ENCODE measurements at places on chromosomes 5 and 9.
A peak's percentile ranks its signal among the peaks of the same experiment; 100 is the strongest.

DNA sequence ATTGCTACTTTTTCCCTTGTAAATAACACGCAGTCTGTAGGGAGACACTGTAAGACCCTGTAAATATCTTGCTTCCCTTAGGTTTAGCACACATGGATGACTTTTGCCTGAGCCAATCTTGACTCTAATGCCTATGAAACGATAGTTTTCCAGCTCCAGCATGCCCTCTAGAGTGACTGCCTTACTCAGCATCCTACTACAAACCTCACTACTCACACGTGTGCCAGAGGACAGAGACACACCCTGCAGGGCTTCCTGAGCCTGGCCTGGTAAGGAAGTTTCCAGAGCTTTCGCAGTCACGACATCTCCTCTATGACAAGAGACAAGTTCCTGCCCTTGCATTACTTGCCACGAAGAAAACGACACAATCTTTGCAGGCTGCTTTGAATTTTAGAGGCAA is 138.1 kb downstream of the ATPSCKMT start:
- no peak for DNase-seq

DNA sequence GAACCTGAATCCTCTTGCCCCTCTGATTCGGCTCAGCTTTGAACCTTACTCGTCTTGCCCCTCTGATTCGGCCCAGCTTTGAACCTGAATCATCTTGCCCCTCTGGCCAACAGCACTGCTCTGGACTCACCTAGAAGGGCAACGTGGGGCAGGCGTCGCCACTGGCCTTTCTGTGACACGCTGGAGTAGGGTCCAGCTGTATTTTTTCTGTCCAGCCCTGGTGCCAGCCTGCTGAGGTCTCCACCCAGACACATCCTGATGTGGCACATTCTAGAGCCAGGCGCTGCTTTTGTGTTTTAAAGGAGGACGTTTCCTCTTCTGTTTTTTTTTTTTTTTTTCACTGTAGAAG is 15.2 kb upstream of the CPEB4 start:
- no peak for DNase-seq

- no peak for DNase-seq
Measured at GRCh38 chr9:110880189-110880588, 158.1 kb downstream of the LPAR1 start.

- no peak for DNase-seq
Measured at GRCh38 chr9:21624675-21625644, 142.8 kb upstream of the IFNE start.

GRCh38 chr5:147658293-147658932 is 124.1 kb downstream of the JAKMIP2 start:
- DNase-seq, result no peak

DNA sequence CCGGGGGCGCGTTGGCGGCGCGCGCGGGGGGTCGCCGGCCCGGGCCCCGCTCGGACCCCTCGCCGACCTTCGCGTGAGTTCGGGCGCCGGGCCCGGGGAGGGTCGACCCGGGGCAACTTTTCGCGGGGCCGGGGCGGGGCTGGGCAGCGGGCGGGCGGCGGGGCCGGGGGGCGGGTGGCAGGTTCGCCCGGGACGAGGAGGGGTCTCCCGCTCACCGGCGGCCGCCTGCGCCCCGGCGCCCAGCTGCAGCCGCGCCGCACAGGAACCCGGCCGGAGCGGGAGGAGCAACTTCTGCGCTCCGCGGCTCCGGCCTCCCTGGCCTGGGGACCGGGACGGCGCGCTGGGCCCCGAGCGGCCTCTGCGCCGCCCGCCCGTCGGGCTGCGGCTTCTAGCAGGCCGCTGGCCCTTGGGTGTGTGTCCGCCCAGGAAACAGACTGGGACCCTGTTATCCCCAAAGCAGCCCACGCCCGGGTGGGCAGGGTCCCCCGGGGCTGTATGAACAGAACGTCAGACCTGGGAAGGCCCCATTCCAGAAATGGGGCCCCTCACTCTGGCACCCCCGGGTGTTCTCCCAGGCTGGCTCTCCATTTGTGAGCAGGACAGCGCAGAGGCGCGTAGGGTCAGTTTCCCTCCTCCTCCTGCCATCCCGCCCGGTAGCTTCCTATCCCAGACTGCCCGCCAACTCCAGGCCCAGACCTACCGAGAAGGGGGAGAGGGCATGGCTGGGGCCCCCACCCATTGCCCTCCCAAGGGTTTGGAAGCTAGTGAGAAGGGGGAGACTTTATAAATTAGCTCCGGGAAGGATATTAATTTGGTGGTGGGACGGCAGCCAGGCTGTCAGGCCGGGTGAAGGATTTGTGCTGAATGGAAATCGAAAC is 708 bp downstream of the RXRA start:
- no peak for DNase-seq

- DNase-seq, result no peak
Measured at GRCh38 chr9:98191671-98192502, 550 bp downstream of the CORO2A start.

- no peak for DNase-seq
Measured at GRCh38 chr5:86155796-86156195, 461.9 kb upstream of the COX7C start.

GRCh38 chr9:19976226-19976625 is 187.4 kb upstream of the SLC24A2 start:
- DNase-seq, result no peak

DNA sequence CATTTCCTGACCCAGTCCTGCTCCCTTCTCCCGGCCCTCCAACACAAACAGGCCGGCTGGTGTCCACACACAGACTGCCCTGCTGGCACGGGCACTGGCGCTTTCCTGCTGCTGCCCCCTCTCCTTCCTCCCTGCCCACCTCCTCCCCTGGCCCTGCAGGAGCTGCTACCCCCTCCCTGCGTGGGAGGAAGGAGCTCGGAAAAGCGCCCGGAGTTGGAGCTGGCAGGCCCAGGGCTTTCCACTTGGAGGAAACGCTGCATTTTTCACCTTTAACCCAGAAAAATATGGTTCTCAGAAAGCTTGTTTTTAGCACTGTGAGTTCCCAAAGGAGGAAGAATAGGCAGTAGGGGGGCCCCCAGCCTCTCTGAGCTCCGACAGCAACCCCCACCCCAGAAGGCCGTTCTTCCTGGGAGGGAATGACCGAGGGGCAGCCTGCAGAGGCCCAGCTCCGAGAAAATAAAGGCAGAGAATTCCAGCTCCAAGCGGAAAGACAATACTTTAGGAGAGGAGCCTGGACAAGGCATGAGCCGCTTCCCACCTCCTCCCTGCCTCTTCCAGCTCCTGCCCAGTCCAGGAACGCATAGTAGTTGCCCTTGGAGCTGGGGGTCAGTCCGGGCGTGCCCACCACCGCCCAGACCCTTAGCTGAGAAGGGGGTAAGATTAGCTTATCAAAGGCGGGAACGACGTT is 88.9 kb downstream of the LIFR start:
- DNase-seq, result no peak

- no peak for DNase-seq
Measured at GRCh38 chr5:160523502-160524163, 102.0 kb downstream of the PTTG1 start.

DNA sequence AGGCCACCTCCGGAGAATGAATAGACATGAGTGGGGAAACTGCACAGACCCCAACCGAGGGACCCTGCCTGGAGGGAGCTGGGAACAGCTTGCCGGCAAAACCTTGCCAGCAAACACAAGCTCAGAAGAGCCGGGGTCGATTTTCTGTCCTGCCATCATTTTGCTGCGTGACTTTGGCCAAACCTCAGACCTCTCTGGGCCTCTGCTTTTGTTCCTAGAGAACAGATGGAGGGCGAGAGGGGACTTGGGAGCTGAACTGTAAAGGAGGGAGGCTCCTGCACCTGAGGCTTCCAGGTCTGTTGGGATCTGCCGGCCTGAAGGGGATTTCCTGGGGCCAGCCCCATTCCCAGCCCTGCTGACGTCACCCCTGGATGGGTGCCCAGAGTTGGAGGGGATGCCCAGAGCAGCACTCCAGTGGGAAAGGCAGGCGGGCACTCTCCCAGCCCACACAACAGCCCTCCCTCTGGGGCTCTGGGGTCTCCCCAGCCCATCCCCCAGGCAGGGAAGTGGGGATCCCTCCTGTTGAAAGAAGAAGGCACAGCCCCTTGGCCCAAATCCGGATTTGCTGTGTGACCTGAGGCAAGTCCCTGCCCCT is 40.4 kb upstream of the SYNPO start:
- no peak for DNase-seq

GRCh38 chr9:127598839-127599549 is 13.1 kb upstream of the STXBP1 start:
- no peak for DNase-seq

GRCh38 chr5:146877783-146878475 is 628 bp downstream of the PPP2R2B start:
- no peak for DNase-seq

DNA sequence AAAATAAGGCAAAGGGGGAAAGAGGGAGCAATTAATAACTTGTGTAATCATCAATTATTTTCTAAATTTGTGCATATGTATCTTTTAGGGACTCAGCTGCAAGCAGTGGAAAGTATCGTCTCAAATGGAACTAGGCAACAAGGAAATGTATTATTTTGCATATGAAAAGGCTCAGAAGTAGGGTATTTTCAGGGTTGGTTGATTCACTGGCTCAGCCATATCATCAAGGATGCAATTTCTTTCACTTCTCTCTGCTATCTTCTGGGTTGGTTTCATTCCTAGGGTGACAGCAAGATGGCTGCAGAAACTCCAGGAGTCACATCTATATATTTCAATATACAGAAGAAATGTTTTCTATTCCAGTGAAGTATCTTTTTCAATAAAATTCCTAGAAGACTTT is 509.8 kb downstream of the DMAC1 start:
- DNase-seq, result no peak

DNA sequence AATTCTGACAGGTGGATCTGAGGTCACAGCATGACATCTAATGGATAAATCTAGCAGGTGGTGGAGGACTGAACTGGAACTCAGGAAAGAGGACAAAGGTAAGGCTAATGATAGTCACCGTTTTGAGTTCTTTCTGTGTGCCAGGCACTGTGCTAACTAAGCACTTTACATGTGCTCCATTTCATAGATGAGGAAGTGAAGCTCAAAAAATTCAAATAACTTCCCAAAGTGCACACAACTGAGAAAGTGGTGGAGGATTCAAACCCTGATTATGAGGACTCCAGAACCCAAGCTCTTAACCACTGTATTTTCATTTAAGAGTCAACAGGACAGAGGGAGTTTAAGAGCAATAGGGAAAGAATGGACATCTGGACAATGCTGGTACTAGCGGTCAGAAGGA is 7.1 kb upstream of the DELE1 start:
- DNase-seq, result no peak

GRCh38 chr5:9549941-9550340 is 4.1 kb upstream of the SEMA5A start:
- no peak for DNase-seq

DNA sequence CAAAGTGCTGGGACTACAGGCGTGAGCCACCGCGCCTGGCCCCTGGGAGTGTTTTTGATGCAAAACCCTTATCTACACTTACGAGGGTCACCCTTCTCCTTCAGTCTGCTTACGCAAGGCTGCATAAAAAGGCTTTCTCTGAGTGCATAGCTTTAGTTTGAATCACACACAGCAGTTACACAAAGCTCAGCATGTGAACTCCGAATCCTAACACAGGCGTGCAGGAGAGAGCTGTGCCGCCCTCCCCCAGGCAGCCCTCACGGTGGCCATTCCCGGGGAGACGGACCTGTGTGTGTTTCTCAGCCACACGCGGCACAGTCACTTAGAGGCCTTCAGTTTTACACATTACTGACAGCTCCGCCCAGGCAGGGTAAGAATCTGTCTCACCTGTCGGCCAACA is 26.7 kb downstream of the EXD3 start:
- no peak for DNase-seq

DNA sequence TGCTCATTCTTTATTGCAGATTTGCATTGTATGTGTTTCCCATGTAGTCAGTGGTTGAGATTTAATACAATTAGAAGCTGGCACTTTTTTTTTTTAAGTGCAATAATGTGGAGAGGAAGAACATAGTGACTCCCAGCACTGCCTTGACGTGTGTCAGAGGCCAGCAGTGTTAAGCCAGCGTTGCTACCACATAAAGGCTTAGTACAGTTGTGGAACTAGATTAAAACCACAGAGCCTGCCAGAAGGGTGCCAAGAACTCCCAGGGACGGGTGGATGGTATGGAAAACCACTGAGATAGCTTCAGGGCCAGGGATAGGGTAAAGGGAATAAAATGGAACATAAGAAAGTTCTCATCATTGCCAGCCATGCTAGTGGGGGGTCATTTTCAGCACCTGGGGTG is 142.9 kb downstream of the TRIO start:
- no peak for DNase-seq

- peak; percentile 34 for DNase-seq
Measured at GRCh38 chr5:76404223-76405211, 1.4 kb downstream of the IQGAP2 start.

- DNase-seq, result no peak
Measured at GRCh38 chr5:95390812-95391492, at the start of gene FAM81B. Gene FAM81B, plus strand, starts transcription at chr5:95391366. Its CDS starts 24 bp downstream, at chr5:95391390.

DNA sequence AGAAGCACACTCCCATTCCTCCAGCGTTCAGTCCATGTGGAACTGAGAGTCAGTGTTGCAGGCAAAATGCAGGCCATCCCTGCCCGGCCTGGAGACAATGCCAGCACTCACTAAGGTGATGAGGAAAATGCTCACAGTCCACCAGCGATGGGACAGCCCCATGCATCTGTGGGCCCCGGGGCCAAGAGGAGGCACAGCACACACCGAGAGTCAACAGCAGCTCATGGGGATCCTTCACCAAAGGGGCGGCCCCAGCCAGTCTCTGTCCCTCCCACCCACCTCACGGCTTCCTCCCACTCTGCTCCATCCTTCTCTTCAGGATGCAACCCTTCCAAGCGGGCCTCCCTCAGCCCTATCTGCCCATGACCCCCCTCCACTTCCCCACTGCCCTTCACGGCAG is 6.2 kb downstream of the SEMA4D start:
- DNase-seq, result no peak

DNA sequence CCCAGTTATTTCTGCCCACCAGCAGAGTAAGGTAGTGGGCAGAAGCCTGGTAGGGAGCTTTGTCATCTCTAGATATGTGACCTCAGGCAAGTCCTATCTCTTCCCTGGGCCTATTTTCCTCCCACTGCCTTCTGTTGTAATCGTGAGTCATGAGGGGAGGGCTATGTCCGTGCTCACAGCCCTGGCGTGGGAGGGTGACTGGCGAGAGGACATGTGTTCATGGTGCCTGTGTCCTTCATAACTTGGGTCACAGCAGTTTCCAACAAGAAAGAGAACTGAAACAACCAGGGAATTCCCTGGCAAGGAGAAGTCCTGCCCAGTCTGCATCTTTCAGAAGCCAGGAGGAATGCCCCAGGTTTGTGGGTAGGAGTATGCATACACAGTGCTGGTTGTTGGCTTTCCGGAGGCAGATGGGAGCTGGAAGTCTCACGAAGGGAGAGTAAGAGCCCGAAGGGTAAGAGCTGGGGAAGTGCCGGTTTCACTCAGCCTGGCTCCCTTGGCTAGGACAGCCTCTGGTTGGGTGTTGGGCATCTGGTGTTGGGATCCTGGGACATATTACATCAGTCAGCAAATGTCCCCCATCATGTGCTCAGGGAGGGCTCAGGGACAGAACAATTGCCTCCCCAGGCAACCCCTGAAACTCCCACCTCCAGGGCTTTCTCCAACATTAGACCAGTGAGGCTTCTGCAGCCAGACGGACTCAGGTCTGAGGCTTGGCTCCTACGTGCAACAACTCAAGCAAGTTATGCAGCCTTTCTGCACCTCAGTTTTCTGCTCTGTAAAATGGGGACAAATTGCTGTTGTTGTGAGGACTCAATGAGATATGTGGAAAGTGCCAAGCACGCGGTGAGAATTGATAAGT is 4.3 kb upstream of the TIFAB start:
- DNase-seq, result no peak

GRCh38 chr5:105663671-105664070 is 2007.1 kb downstream of the EFNA5 start:
- DNase-seq, result no peak
